ENCODE measurements at places on chromosomes 16 and 17. TPM values are rescaled to one million over a fixed set of nuclear protein-coding genes. Genes with fewer than 3 reads are reported as not detected.
A peak's percentile ranks its signal among the peaks of the same experiment; 100 is the strongest.

The IQCK gene
- 3.7 TPM for total RNA-seq

The MYH2 gene
- total RNA-seq = not detected

The PTGES3L gene
- total RNA-seq = 1.0 TPM

The DOC2A gene
- total RNA-seq = 0.19 TPM

GRCh38 chr17:58219789-58220183 lies 731 bp upstream of the MKS1 start:
- DNase-seq = peak; percentile 10

GRCh38 chr16:17632667-17633066 lies 161.9 kb upstream of the XYLT1 start:
- DNase-seq = no peak

DNA sequence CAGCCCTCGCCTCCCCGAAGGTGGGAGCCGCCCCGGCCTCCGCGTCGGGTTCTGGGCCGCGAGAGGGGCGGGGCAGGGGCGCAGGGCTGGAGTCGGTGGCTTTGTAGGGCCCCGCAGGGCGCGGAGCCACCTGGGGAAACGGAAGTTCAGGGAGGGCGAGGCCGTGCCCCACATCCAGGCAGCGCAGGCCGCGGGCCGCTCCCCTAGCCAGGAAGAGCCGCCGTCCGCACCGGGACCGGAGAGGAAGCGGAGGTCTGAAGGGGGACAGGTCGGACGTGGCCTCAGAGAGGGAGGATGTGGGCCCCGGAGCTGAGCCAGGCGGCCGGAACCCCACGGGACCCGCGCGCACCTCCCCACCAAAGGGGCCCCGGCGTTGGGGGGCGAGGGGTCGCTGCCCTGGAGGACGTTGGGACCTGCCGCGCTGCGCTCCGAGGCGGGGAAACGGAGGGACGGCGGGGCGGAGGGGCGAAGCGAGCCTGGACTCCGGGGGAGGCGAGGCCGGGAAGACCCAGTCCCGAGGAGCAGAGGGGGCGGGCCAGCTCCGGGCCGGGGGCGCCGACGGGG lies 482 bp upstream of the SLC16A3 start:
- DNase-seq = no peak

GRCh38 chr16:3149630-3150345 lies 15.0 kb downstream of the ZNF213 start:
- DNase-seq = no peak

DNA sequence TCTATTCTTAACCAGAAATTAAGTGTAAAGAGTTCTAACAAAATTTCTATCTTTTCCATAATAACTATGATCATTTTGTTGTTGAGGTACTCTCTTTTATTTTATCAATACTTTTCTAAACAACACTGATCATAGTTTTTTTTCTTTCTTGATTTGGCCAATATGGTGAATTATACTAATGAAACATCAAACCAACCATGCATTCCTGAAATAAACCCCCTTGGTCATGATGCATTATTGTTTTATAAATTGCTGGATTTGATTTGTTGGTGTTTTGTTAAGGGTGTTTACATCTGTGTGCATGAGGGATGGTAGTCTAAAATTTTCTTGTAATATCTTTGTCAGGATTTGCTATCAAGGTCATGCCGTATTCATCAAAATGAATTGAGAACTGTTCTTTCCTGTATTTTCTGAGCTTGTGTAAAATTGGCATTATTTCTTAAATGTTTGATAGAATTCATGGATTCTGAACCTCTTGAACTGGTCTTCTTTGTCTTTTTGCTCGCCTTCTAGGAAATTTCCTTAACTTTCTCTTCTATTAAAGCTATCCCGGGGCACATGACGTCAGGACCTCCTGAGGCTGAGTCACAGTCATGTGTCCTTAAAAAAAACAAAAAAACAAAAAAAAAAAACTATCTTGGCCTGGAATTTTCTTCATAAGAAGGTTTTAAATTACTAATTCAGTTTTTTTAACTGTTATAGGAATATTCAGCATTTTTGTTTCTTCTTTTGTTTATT lies 3.9 kb upstream of the TRIM25 start:
- no peak for DNase-seq

DNA sequence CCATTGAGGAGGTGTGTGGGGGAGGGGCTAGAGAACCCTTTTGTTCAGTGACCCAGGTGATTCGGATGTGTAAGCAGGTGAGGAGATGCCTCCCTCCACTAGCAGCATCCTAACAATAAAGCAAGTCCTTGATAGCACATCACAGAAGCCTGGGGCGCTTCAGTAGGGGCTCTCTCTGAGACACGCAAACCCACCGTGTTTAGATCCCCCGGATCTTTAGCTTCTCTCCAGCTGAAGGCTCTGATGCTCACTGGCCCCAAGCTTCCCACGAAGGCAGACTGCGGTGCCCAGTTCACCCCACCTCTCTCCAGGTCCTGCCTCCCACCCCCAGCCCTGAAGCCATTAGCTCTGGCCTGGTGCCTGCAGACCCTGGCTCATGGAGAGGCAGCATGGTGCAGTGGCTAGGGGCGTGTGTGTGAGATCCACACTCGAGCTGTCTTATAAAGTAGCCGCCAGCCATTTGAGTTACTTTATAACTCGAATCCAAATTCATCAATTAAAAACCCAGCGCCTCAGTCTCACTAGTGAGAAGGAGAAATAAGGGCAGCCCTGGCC lies 204.7 kb upstream of the TNRC6C start:
- no peak for DNase-seq

- no peak for DNase-seq
Observed at GRCh38 chr17:56983366-56983765, 5.4 kb downstream of the SCPEP1 start.

All from HFFc6 (cell line).